ENCODE measurements at places on chromosomes 16 and 17.

DNA sequence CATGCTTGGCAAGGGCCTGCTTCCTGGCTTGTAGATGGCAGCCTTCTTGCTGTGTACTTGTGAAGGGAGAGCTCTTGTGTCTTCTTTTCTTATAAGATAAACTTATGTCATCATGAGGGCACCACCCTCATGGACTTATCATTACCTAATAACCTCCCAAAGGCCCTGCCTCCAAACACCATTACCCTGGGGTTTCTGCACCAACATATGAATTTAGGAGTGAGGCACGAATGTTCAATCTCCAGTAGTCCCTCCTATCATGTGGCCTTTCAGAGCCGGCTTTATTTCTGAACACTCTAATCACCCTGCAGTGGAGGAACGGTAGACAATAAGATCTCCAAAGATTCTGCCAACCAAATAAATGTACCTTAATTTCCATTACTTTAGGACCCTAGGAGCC is 144.3 kb downstream of the ABCC12 start:
- no peak for DNase-seq

GRCh38 chr17:66507103-66507923 is 204.9 kb downstream of the PRKCA start:
- DNase-seq: no peak

- no peak for DNase-seq
Measured at GRCh38 chr16:28930652-28931051, 1.1 kb upstream of the CD19 start.

GRCh38 chr17:6162892-6163291 is 92.7 kb downstream of the WSCD1 start:
- DNase-seq: no peak

GRCh38 chr16:54347961-54348360 is 61.4 kb upstream of the IRX3 start:
- DNase-seq: no peak

DNA sequence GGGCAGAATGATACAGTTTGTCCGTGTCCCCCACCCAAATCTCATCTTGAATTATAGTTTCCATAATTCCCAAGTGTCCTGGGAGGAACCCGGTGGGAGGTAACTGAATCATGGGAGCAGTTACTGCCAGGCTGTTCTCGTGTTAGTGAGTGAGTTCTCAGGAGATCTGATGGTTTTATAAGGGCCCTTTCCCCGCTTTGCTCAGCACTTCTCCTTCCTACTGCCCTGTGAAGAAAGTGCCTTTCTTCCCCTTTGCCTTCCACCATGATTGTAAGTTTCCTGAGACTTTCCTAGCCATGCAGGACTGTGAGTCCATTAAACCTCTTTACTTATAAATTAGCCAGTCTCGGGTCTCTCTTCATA is 28.9 kb upstream of the SEC14L1 start:
- DNase-seq: no peak
